ENCODE measurements at places on chromosomes 4 and X. TPM values are rescaled to one million over a fixed set of nuclear protein-coding genes. Genes with fewer than 3 reads are reported as not detected.

Gene ASB9
- total RNA-seq: 9.6 TPM

Gene NUDT11
- total RNA-seq: 11.9 TPM

Gene CNGA1
- total RNA-seq: 2.8 TPM

Gene ZCCHC18
- total RNA-seq: 0.63 TPM

Gene VAMP7
- 32.4 TPM for total RNA-seq

Gene CSN1S1
- total RNA-seq: not detected

- DNase-seq: no peak
Measured at GRCh38 chrX:119273420-119274192, 37.5 kb downstream of the PGRMC1 start.

- DNase-seq: peak; percentile 52
Measured at GRCh38 chrX:23503835-23504539, 163.3 kb upstream of the PRDX4 start.

GRCh38 chr4:101205916-101206315 is 141.4 kb downstream of the PPP3CA start:
- DNase-seq: no peak

DNA sequence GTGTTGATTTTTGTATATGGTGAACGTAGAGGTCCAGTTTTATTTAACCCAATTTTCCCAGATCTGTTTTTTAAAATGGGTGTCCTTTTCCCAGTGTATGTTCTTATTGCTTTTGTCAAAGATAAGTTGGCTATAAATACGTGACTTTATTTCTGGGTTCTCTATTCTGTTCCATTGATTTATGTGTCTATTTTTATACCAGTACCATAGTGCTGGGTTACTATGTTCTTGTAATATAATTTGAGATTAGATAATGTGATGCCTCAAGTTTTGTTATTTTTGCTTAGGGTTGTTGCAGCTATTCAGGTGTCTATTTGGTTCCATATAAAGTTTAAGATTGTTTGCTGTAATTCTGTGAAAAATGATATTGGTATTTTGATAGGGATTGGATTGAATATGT is 749.1 kb upstream of the GRIA3 start:
- DNase-seq: no peak

- DNase-seq: no peak
Measured at GRCh38 chr4:112284166-112284565, 1.5 kb downstream of the TIFA start.

GRCh38 chrX:118536687-118537461 is 41.3 kb downstream of the DOCK11 start:
- DNase-seq: no peak

DNA sequence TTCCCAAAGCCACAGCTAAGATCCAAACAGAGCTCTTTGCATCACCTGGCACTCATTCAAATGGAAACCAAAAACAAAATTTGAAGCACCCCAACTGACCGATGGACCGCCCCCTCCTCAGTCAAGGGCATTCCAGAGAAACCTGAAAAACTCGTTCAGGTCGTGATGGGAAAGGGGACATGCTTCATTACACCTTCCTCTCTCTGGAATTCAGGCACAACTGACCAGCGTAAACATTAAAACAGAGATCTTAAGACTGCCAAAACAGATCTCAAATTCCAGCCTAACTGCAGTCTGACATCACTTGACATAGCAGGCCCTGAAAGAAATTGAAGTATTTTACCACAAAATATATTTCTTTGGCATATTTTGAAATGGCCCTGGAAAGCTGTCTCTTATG is 28.5 kb downstream of the PTTG2 start:
- DNase-seq: no peak

DNA sequence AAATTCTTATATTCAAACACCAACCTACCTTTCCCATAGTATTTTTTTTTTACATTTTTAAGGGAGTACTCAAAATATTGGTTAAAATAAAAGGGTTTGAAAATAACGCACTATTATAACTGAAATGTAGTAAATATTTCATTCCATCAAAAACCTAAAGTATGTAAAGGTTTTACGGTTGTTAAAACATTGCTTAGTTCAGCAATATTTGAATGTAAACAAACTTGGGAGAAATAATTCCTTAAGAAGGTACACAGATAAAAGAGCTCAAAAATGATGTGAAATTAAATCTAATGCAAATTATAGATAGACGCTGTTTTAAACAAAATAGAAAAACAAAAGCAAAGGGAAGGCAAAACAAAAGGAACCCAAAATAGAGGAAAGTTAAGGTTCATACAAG is 1476.9 kb downstream of the PCDH18 start:
- no peak for DNase-seq

DNA sequence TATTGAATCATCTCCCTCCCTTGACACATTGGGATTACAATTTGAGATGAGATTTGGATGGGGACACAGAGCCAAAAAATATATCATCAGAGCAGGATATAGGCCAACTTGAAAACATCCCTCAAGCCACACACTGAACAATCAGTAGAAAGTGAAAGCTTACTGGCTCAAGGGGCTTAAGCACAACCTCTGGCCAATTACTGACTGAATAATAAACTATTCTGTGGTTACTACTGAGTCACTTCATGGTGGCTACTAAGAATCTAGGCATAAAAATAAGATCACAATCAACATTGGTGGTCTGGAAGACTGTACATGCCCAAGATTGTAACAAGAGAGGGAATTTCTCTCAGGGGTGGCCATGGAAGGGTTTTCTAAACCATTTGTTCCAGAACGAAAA is 27.4 kb upstream of the GPR174 start:
- DNase-seq: no peak

- DNase-seq: no peak
Measured at GRCh38 chrX:51148848-51149247, 183.8 kb upstream of the NUDT10 start.

All from epithelial cell of proximal tubule (primary cell).